Sigmoid colon (tissue), 7 donors: ENCODE measurements at places on chromosomes 5 and 9. TPM values are rescaled to one million over a fixed set of nuclear protein-coding genes. Genes with fewer than 3 reads are reported as not detected.

The IL13 gene
- polyA plus RNA-seq, result not detected

The PCDHGA4 gene
- polyA plus RNA-seq, result 0.47 TPM

The TMC1 gene
- not detected for polyA plus RNA-seq

The CATSPER3 gene
- 1.2 TPM for polyA plus RNA-seq

The APC gene
- 2.4 TPM for polyA plus RNA-seq

The SPINK7 gene
- not detected for polyA plus RNA-seq

The SPINK13 gene
- polyA plus RNA-seq, result not detected

The IL5 gene
- polyA plus RNA-seq, result not detected

GRCh38 chr5:74072646-74073045, 446.6 kb downstream of the ARHGEF28 start:
- no peak for DNase-seq

DNA sequence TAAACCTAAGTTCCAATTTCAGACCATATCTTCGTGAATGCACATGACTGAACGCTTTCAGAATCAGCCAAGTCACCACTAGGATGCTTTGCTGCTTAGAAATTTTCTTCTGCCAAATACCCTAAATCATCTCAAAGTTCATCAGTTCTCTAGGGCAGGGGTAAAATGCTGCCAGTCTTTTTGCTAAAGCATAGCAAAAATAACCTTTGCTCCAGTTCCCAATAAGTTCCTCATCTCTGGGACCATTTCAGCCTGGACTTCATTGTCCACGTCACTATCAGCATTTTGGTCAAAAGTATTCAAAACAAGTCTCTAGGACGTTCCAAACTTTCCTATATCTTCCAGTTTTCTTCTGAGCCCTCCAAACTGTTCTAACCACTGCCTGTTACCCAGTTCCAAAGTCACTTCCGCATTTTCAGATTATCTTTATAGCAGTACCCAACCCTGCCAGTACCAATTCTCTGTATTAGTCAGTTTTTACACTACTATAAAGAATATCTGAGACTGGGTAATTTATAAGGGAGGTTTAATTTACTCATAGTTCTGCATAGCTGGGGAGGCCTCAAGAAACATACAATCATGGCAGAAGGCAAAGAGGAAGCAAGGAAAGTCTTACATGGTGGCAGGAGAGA, 74.8 kb downstream of the NR3C1 start:
- no peak for DNase-seq

- DNase-seq, result no peak
Measured at GRCh38 chr5:36374266-36374862, 72.7 kb upstream of the RANBP3L start.

- no peak for DNase-seq
Measured at GRCh38 chr9:124574534-124575375, 67.6 kb upstream of the NR5A1 start.

- DNase-seq, result no peak
Measured at GRCh38 chr9:101792475-101792874, 54.0 kb upstream of the GRIN3A start.

DNA sequence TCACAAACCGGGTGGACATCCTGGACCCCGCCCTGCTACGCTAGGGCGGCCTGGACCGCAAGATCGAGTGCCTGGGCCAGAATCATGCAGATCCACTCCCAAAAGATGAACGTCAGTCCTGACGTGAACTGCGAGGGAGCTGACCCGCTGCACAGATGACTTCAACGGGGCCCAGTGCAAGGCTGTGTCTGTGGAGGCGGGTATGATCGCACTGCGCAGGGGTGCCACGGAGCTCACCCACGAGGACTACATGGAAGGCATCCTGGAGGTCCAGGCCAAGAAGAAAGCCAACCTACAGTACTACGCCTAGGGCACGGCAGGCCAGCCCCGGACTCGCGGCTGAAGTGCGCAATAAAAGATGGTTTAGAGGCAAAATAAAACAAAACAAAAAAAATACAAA, 5.2 kb downstream of the SAXO1 start:
- no peak for DNase-seq

- no peak for DNase-seq
Measured at GRCh38 chr5:130104895-130105688, 200.8 kb downstream of the CHSY3 start.

GRCh38 chr9:79152306-79152705, 419.5 kb upstream of the TLE4 start:
- DNase-seq, result no peak

DNA sequence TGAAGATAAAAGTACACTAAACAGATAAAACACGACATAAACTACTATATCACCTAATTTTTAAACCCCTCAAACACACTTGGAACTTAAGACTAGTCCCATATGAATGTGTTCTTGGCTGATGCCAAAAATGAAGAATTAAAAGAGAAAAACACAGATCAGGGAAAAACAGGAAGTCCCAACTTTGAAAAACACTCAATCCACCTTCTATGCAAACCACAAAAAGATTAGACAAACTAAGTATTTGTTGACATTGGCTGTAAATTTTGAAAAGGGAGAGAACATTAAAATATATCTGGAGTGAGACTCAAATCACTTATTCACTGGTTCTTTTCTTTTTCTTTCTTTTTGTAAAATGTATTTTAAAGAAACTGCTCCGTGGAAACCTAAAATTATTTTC, 81.4 kb downstream of the ANKH start:
- DNase-seq, result no peak

DNA sequence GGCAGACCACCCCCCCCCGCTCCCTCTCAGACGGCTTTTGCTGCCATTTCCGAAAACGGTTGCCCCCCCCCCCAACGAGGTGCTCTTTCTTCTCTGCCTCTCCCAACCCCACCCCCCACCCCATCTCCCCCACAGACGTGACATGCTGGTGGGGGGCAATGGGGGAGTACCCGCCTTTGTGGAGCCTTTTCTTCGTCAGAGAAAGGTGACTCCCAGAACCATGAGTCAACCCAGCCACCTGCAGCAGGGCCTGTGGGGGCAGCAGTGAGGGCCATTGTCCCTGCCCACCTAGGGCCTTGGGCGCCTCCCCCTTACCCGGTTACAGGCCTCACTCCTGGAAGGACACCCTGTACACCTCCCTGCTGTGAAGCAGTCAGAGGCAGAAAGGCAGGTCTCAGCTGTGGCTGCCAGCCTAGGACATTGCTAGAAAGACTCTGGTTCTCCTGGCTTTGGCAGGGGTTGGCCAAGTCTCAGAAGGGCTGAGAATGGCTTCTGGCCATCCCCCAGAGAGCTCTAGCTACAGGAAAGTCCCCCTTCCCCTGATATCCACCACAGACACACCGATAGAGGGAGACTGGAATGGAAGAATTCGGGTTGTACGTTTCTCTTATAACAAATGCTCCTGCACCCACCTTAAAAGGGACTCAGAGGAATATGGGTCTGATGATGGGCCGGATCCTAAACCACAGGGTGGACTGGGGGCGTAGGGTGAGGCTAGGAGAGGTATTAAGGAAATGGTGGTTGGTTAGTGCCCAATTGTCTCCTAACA, 2.2 kb downstream of the DNAJB5 start:
- peak; percentile 85 for DNase-seq

GRCh38 chr5:160960592-160960991, 108.6 kb upstream of the ATP10B start:
- DNase-seq, result no peak

DNA sequence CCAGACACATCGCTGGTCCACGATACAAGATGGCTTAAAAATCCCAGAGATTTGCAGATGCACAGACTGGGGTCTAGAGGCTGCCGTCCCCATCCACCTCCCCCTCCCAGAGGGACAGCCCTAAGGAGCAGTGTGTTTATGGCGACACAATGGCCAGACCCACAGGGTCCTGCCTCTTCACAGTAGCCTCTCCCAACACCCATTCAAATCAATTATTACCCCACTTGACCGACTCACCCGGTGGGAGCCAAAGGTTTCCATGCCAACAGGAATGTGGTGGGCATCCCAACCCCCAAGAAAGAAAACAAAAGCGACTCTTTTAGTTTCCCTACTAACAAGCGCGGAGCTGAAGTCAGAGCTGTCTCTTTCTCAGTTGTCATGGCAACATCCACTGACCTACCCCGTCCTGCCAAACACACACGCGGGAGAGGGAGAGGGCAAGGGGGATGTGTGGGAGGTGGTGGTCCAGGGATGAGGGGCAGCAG, 209.0 kb downstream of the TTLL11 start:
- DNase-seq, result no peak

GRCh38 chr9:14373336-14373666, 59.4 kb upstream of the NFIB start:
- DNase-seq, result no peak

- no peak for DNase-seq
Measured at GRCh38 chr5:143562935-143563334, 159.4 kb upstream of the NR3C1 start.
